Camera-type eye (tissue), 1 donor: ENCODE measurements at places on chromosomes 11 and 22. TPM values are rescaled to one million over a fixed set of nuclear protein-coding genes. Genes with fewer than 3 reads are reported as not detected.

LRRC74B gene
- not detected for total RNA-seq

PIWIL4 gene
- 13.1 TPM for total RNA-seq

NCAPH2 gene
- total RNA-seq: 58.1 TPM

TCN1 gene
- 11.8 TPM for total RNA-seq

KIRREL3 gene
- total RNA-seq: 9.6 TPM

OR5T2 gene
- total RNA-seq: not detected

FADS2 gene
- total RNA-seq: 46.1 TPM

SSH3 gene
- 29.1 TPM for total RNA-seq

CDC42EP2 gene
- 12.8 TPM for total RNA-seq

CALCB gene
- total RNA-seq: 0.33 TPM

MISFA gene
- total RNA-seq: 1.5 TPM

INPP5J gene
- 2.7 TPM for total RNA-seq

YAP1 gene
- 137 TPM for total RNA-seq

TEX12 gene
- total RNA-seq: 0.93 TPM

MMP10 gene
- 1.3 TPM for total RNA-seq

GSTT2B gene
- 2.8 TPM for total RNA-seq

OR52K1 gene
- not detected for total RNA-seq

RTN4RL2 gene
- total RNA-seq: 0.93 TPM

NXPE2 gene
- 0.33 TPM for total RNA-seq

POU2F3 gene
- total RNA-seq: 0.27 TPM

TNNT3 gene
- total RNA-seq: 154 TPM

GP1BB gene
- total RNA-seq: 6.6 TPM

PHOX2A gene
- not detected for total RNA-seq

PHLDB1 gene
- total RNA-seq: 93.2 TPM

P2RY2 gene
- 3.8 TPM for total RNA-seq

H19 gene
- total RNA-seq: 3,111 TPM

PKNOX2 gene
- total RNA-seq: 9.7 TPM

BID gene
- total RNA-seq: 33.5 TPM

EXPH5 gene
- total RNA-seq: 10.3 TPM

SAA1 gene
- not detected for total RNA-seq

IMMP1L gene
- total RNA-seq: 41.6 TPM

MRGPRX3 gene
- not detected for total RNA-seq

OR8H2 gene
- not detected for total RNA-seq

OR51B2 gene
- 0.44 TPM for total RNA-seq

OR2AG2 gene
- 0.16 TPM for total RNA-seq

ANO3 gene
- total RNA-seq: 0.99 TPM

ZP1 gene
- total RNA-seq: not detected

RBFOX2 gene
- total RNA-seq: 194 TPM

SLC22A8 gene
- total RNA-seq: 8.5 TPM

TRIM3 gene
- 26.2 TPM for total RNA-seq
